ENCODE measurements at places on chromosomes 13 and 19. TPM values are rescaled to one million over a fixed set of nuclear protein-coding genes. Genes with fewer than 3 reads are reported as not detected.

DNA sequence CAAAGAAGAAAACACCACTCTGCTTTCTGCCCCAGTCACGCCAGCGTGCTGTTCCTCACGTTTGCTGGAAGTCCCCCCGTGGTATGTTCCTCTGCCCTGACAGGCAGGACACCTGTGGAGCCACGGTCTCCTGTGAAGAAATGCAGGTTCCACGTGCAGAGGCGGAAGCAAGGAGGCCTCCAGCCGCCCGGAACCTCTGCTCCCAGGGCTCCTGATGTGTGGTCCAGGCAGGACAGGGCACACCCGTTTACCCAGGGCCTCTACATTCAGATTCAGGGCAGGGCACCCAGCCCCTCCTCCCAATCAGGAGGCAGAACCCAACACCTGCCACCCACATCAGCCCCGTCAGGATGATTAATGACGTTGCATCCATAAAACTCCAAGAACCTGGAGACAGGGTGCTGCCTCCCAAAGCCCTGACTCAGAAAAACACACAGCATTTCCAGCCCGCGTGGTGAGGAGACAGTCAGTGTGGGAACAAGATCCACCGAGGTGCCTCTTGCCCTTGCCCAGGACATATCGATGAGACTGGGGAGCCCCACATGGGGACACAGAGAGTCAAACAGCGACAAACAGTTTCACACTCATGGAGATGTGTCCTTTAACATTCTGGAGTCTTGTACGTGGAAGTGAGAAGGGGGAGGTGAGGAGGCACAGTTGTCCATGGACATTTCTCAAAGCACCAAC, 76.2 kb downstream of the COL4A1 start:
- DNase-seq: no peak
- no peaks in the 10 kb centered on the region for H3K27me3 ChIP-seq
- H3K27ac ChIP-seq: no peak overlapping the region
- H3K4me3 ChIP-seq: no peak overlapping the region
- no peaks in the 10 kb centered on the region for H3K36me3 ChIP-seq
- H3K4me1 ChIP-seq: no peaks in the 10 kb centered on the region

GRCh38 chr19:48543121-48543710, 8.8 kb upstream of the SULT2B1 start:
- H3K27ac ChIP-seq: no peak overlapping the region
- no peak for DNase-seq
- H3K36me3 ChIP-seq: no peaks in the 10 kb centered on the region
- no peaks in the 10 kb centered on the region for H3K4me1 ChIP-seq
- H3K4me3 ChIP-seq: no peak overlapping the region

DNA sequence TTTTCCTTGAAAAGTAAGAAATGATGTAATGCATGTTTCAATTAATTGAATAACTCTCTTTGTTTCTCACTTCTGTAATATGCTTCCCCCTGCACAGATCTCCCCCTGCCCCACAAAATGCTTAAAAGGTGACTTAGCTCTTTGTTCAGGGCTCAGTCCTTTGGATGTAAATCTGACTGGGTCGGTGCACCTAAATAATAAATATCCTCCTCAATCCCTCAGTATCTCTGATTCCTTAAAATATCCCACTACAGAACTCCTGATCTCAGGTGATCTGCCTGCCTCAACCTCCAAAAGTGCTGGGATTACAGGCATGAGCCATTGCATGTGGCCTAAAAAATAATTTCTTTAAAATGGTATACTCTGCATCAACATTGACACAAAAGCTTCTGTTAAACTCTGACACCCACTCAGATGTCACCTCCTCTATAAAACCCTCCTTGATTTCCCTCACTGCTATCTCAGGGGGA, 107.0 kb downstream of the ZNF429 start:
- no peaks in the 10 kb centered on the region for H3K27me3 ChIP-seq
- H3K4me1 ChIP-seq: no peaks in the 10 kb centered on the region
- no peak overlapping the region for H3K27ac ChIP-seq
- H3K36me3 ChIP-seq: no peaks in the 10 kb centered on the region

- H3K4me3 ChIP-seq: no peak overlapping the region
- peaks cover 22% of the 10 kb centered on the region for H3K4me1 ChIP-seq
- no peak overlapping the region for H3K27ac ChIP-seq
- no peaks in the 10 kb centered on the region for H3K36me3 ChIP-seq
- no peaks in the 10 kb centered on the region for H3K27me3 ChIP-seq
Measured at GRCh38 chr19:35117799-35118198, 2.2 kb downstream of the FXYD3 start.

DNA sequence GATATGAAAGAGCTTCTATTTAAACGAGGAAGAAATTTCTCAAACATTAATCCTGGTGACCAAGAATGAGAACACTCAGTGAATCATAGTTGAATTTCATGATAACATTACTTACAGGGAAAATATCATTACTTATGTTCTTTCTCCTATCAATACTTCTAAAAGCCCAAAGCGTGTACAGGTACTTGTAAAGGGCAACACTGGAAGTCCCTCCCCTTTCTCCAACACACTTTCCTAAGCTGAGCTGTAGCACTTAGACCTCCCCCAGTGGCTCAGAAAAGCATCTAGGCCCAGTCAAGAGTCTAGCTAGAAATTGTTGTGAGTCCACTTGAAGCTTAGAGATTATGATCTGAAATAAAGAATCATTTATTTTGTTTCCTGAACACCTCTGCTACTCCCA, 150.7 kb downstream of the ABCC4 start:
- no peaks in the 10 kb centered on the region for H3K27me3 ChIP-seq
- H3K4me1 ChIP-seq: no peaks in the 10 kb centered on the region

DNA sequence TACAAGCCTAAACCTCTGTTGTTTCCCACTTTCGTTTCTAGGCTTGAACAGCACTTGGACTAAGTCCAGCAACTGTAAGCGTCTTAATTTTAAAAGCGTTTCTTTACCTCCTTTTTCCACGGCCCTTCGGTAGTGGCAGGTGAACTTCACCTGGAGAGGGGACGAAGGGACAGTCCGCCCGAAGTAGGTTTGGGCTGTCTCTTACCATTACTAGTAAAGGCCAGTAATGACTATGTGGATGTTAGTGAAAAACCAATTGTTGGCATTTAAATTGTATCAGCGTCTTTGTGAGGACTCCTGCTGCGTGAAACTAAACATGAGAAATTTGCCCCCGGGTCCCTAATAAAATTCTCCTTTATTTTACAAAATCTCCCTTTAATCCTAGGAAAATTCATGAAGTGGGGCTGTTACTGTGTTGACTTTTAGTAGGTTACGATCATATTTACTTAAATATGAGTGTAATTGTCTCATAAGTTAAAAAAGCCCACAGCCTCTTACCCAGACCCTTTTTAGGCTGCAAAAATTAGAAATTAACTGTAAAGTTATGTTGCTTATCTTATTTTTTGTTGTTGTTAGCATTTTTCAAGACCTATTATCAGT, 983 bp downstream of the ITM2B start:
- H3K27ac ChIP-seq: peak overlapping the region; percentile 93
- peaks cover 14% of the 10 kb centered on the region for H3K4me1 ChIP-seq
- H3K4me3 ChIP-seq: peak overlapping the region; percentile 93

DNA sequence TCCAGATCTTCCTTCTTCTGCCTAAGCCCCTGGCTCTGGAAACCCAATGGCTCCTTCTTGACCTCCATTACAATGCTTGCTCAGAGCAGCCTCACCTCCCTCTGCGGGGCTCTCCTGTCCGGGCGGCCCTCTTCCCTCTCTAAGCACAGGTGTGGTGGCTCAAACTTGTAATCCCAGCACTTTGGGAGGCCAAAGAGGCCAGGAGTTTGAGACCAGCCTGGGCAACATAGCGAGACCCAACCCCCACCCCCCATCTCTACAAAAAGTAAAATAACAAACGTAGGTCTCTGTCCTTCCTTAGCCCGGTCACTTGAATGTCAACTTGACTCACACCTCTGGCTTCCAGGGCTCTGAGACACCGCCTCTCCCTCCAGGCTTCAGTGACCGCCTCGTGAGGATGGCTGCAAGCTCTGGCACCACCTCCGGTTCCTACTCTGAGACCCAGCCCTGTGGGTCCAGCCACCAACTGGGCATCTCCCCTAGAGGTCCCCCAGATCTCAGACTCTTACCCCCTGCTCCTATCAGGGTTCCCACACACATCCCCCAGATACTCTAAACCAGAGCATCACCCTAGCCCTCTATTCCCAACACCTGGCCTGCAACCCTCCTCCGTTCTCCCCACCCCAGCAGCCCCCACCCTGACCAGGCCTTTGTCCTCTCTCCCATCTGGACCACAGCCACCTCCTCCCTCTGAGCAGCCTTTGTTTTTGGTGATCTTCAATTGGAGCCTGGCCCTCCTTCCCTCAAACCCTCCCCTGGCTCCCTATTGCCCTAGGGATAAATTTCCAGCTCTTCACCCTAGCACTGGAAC, 4.7 kb upstream of the TLE2 start:
- H3K36me3 ChIP-seq: no peaks in the 10 kb centered on the region
- H3K27ac ChIP-seq: no peak overlapping the region
- H3K27me3 ChIP-seq: peaks cover 17% of the 10 kb centered on the region
- H3K4me3 ChIP-seq: no peak overlapping the region

GRCh38 chr13:21615427-21615826, 11.5 kb upstream of the MICU2 start:
- H3K4me1 ChIP-seq: no peaks in the 10 kb centered on the region
- peaks cover 2% of the 10 kb centered on the region for H3K27me3 ChIP-seq
- DNase-seq: no peak
- H3K36me3 ChIP-seq: no peaks in the 10 kb centered on the region

- H3K4me1 ChIP-seq: no peaks in the 10 kb centered on the region
- H3K4me3 ChIP-seq: no peak overlapping the region
- H3K27me3 ChIP-seq: no peaks in the 10 kb centered on the region
Measured at GRCh38 chr13:84430446-84430845, 548.2 kb upstream of the SLITRK1 start.

- no peak overlapping the region for H3K4me3 ChIP-seq
- no peak overlapping the region for H3K27ac ChIP-seq
- no peaks in the 10 kb centered on the region for H3K4me1 ChIP-seq
- no peak for DNase-seq
- H3K27me3 ChIP-seq: no peaks in the 10 kb centered on the region
- no peaks in the 10 kb centered on the region for H3K36me3 ChIP-seq
Measured at GRCh38 chr13:67146523-67147130, 83.5 kb downstream of the PCDH9 start.

GRCh38 chr19:52453324-52454094, at the start of gene ZNF578:
Gene ZNF578 (plus strand): TSS chr19:52453553. CDS start chr19:52501846, 48,293 bp downstream.
- H3K4me1 ChIP-seq: no peaks in the 10 kb centered on the region
- no peak within 1 kb of the TSS for H3K27ac ChIP-seq
- no peak for DNase-seq

- H3K27me3 ChIP-seq: no peaks in the 10 kb centered on the region
- H3K27ac ChIP-seq: peak overlapping the region; percentile 82
- H3K4me3 ChIP-seq: peak overlapping the region; percentile 21
- peaks cover 54% of the 10 kb centered on the region for H3K4me1 ChIP-seq
- peak; percentile 73 for DNase-seq
- H3K36me3 ChIP-seq: peaks cover 27% of the 10 kb centered on the region
Measured at GRCh38 chr19:4369888-4370260, 26.5 kb downstream of the MPND start.

DNA sequence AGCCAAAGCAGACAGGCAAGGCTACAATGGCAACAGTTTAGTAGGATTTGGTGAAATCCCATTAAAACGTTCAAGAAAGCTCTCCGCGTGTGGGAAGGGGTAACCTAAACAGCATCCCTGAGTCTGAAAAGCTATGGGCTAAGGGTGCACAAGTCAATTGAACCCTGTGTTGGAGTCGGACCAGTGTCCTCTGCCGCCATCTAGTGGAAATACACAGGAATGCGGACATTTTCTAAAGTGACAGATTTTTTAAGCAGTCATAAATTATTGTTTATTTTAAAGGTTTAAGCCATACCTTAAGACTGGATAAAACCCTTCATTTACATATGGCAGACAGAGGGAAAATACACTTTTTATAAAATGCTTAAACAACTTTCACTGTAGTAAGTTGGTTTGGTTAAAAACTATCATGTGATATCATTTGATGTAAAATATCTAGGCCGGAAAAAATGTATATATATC, 26.5 kb upstream of the LSM14A start:
- H3K4me3 ChIP-seq: no peak overlapping the region
- H3K4me1 ChIP-seq: no peaks in the 10 kb centered on the region
- H3K27me3 ChIP-seq: no peaks in the 10 kb centered on the region
- no peak overlapping the region for H3K27ac ChIP-seq
- DNase-seq: peak; percentile 66
- H3K36me3 ChIP-seq: no peaks in the 10 kb centered on the region

- no peak overlapping the region for H3K27ac ChIP-seq
- H3K36me3 ChIP-seq: no peaks in the 10 kb centered on the region
- no peak overlapping the region for H3K4me3 ChIP-seq
- H3K27me3 ChIP-seq: no peaks in the 10 kb centered on the region
- no peaks in the 10 kb centered on the region for H3K4me1 ChIP-seq
- no peak for DNase-seq
Measured at GRCh38 chr13:43473437-43473836, 313.3 kb downstream of the ENOX1 start.

DNA sequence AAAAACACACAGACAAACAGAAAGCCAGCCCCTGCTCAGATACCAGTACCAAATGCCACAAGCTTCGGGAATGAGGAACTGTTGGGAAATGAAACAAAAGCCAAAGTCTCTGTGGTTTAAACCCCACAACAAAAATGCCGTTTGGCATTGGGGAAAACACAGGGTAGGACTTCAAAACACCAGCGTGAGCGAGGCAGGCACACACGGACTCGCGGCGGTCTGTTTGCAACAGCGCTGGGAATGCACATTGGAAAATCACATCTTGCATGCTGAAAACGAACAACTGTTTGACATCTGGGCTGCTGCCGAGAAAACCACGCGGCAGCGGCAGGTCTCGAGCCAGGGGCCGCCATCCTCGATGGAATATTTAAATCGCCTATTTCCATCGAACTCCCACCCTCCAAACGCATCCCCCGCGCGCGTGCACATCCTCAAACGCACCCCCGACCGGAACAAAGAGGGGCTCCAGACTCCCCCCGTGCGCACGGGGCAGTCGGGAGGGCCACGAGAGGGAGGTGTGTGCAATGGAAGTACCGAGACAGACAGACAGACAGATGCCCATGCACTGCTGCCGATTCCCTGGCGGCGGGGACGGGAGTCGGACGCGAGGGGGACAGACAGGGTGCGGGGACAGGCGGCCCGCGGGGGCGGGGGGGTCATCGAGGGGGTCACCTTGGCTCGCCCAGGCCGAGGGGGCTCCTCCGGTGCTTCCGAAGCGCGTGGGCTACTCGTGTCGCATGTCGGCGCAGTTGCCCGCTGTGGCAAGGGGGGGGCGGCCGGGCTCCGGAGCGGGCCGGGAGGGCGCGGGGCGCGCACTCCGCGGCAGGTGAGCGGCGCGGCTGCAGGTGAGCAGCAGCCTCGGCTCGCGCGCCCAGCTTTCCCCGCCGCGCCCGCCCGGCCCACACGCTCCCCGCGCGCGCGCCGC, at the start of gene GPR12:
Gene GPR12 (minus strand): TSS at position 880 of the 925 bp plus-strand sequence. CDS start 959 bp downstream, outside the sequence.
- H3K4me3 ChIP-seq: no peak within 1 kb of the TSS
- no peak within 1 kb of the TSS for H3K27ac ChIP-seq
- no peaks in the 10 kb centered on the region for H3K4me1 ChIP-seq
- peaks cover 58% of the 10 kb centered on the region for H3K27me3 ChIP-seq
- no peak for DNase-seq

GRCh38 chr13:40440990-40441820, 225.2 kb downstream of the FOXO1 start:
- H3K4me3 ChIP-seq: no peak overlapping the region
- no peak overlapping the region for H3K27ac ChIP-seq
- no peaks in the 10 kb centered on the region for H3K27me3 ChIP-seq

- H3K36me3 ChIP-seq: no peaks in the 10 kb centered on the region
- no peak overlapping the region for H3K27ac ChIP-seq
- DNase-seq: no peak
- no peaks in the 10 kb centered on the region for H3K4me1 ChIP-seq
Measured at GRCh38 chr19:23999821-24000610, 85.3 kb downstream of the ZNF726 start.

ZNF225 gene
- total RNA-seq: 5.9 TPM

PCID2 gene
- 53.6 TPM for total RNA-seq

SPACA4 gene
- not detected for total RNA-seq

PPP2R1A gene
- total RNA-seq: 92.4 TPM

OR10H1 gene
- not detected for total RNA-seq

MICOS13 gene
- total RNA-seq: 70.5 TPM

ZNF728 gene
- total RNA-seq: not detected
